ENCODE measurements at places on chromosomes 7 and 10. TPM values are rescaled to one million over a fixed set of nuclear protein-coding genes. Genes with fewer than 3 reads are reported as not detected.
A peak's percentile ranks its signal among the peaks of the same experiment; 100 is the strongest.

The SLC29A4 gene
- 27.7 TPM for total RNA-seq

The IFIT1B gene
- not detected for total RNA-seq

The GRM3 gene
- not detected for total RNA-seq

- peak; percentile 74 for DNase-seq
- peak overlapping the region; percentile 39 for H3K4me3 ChIP-seq
- no peak overlapping the region for H3K27ac ChIP-seq
- H3K27me3 ChIP-seq: no peaks in the 10 kb centered on the region
- H3K36me3 ChIP-seq: no peaks in the 10 kb centered on the region
These were observed 31.2 kb downstream of the ZNF467 start for GRCh38 chr7:149742075-149742701.

- DNase-seq: peak; percentile 38
- H3K4me3 ChIP-seq: no peak overlapping the region
- H3K27ac ChIP-seq: no peak overlapping the region
- no peaks in the 10 kb centered on the region for H3K36me3 ChIP-seq
- no peaks in the 10 kb centered on the region for H3K27me3 ChIP-seq
- no peaks in the 10 kb centered on the region for H3K4me1 ChIP-seq
These were observed 30.7 kb upstream of the INPP5A start for GRCh38 chr10:132506711-132507408.

DNA sequence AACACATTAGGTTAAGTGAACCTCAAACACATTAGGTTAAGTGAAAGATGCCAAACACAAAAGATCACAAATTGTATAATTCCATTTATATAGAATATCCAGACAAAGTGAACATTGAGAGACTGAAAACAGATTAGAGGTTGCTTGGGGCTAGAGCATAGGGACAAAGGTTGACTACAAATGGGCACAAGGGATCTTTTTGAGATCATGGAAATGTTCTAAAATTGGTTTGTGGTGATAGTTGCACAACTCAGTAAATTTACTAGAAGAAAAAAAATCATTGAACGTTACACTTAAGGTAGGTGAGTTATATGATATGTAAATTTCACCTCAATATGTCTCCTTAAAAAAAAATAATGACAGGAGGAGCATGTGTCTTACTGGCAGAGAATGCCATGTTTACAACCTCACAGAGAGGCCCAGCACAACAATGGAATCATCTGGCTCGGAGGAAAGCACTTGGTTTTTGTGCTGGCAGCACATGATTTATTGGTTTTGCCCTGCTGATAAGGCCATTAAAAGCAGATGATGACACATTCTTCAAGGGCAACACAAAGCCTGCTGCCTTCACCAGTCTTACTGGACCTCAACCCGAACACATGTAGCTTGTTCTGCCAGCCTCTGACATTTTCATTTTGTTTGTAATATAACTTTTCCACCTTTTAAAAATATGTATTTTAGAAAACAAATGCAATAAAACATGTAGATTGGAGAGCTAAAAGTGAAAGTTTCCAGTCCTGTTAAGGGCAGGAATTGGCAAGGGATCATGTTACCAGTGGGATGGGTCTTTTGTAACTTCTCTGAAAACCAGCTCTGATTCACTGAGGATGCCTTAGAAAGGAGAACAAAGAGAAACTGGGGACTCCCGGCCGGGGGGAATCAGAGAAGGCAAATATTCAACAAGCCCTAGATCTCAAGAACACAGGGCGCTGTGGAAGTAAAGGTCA is 11.9 kb upstream of the LMOD2 start:
- H3K4me3 ChIP-seq: peak overlapping the region; percentile 13
- H3K27ac ChIP-seq: peak overlapping the region; percentile 55
- H3K27me3 ChIP-seq: no peaks in the 10 kb centered on the region
- H3K36me3 ChIP-seq: no peaks in the 10 kb centered on the region
- H3K4me1 ChIP-seq: peaks cover 22% of the 10 kb centered on the region

DNA sequence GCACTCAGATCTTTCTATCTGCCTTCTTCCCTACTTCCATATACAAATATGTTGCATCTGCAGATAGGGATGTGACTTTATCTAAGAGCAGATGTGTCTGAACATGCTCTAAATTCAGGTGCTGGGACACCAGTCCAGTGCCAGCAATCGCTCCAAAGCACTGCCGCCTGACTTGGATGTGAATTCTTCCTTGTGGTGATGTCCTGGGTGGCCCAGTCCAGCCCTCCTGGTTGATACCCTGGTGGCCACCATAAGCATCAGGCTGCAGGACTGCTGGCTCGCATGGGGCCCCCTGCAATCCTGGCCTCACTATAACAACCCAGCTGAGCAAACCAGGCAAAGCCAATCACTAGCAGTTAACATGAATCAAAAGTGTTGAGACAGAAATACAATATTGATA is 149.2 kb upstream of the PDE1C start:
- no peaks in the 10 kb centered on the region for H3K4me1 ChIP-seq
- no peak for DNase-seq
- no peak overlapping the region for H3K27ac ChIP-seq
- peaks cover 14% of the 10 kb centered on the region for H3K27me3 ChIP-seq
- no peaks in the 10 kb centered on the region for H3K36me3 ChIP-seq
- no peak overlapping the region for H3K4me3 ChIP-seq

DNA sequence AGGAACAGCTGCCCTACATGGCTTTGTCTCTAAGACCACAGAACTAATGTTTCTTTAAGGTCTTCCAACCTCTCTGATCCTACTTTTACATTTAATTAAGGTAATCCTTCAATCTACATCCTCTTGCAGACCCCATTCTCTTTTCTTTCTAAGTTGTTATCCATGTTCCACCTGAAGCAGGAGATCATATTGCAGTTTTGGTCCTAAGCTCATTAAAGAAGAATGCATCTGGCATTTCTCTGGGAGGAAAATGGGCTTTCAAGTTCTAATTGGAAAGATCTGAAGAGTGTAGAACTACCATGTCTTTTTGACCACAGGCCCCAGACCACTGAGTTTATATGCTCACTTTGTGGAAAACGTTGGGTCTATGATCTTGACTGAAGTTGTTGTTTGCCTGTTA is 111.2 kb downstream of the SEM1 start:
- no peak overlapping the region for H3K4me3 ChIP-seq
- DNase-seq: no peak
- no peaks in the 10 kb centered on the region for H3K4me1 ChIP-seq
- H3K27me3 ChIP-seq: no peaks in the 10 kb centered on the region
- no peaks in the 10 kb centered on the region for H3K36me3 ChIP-seq

The CCDC7 gene
- 16.4 TPM for total RNA-seq

The AZGP1 gene
- total RNA-seq: not detected

DNA sequence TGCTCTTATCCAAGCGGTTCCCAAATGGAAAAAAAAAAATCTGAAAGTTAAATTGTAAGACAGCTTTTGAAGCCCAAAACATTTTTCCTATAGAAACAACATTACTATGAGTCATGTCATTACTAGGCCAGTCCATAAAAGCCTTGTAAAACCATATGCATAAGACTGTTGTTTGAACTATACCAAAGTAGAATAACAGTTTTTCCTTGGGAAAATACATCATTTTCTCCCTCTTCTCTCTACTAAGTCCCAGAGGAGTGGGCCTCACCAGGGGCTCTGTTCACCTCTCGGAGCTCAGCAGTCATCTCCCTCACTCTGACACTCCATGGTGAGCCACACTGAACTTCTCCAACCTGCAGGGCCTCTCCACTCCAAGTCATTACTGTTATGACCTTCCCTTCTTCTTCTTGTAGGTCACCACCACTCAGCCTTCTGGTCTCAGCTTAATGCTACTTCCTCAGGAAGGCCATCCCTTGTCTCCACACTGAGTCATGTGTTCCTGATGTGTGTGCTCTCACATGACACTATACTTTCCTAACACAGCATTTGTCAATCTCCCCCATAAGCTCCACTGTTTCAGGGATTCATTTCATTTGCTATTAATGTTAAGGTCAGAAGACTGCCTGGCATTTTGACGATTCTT is 32.5 kb downstream of the ZNF438 start:
- no peaks in the 10 kb centered on the region for H3K36me3 ChIP-seq
- H3K27ac ChIP-seq: no peak overlapping the region
- no peaks in the 10 kb centered on the region for H3K4me1 ChIP-seq
- no peak overlapping the region for H3K4me3 ChIP-seq

- DNase-seq: peak; percentile 28
- H3K36me3 ChIP-seq: no peaks in the 10 kb centered on the region
- H3K4me1 ChIP-seq: no peaks in the 10 kb centered on the region
- H3K4me3 ChIP-seq: no peak overlapping the region
- no peaks in the 10 kb centered on the region for H3K27me3 ChIP-seq
These were observed 2.7 kb downstream of the SSMEM1 start for GRCh38 chr7:130210181-130210935.

DNA sequence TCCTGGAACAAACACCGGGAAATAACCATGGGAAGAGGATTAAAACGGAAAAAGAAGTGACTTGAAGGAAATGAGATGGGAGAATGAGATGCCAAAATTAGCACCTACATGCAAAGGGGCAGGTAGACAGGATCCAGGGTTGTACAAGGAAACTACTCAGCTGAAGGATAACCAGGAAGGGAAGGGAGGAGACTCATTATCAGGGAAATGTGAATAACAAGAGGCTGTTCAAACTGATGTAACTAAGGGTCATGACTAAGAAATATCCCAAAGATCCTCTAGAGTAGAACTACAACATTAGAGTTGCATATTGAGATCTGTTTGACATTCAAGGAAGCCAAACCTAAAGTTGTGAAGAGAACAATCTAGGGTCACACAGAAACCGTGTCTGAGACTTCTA is 166.2 kb upstream of the SP8 start:
- H3K4me1 ChIP-seq: no peaks in the 10 kb centered on the region
- no peak overlapping the region for H3K4me3 ChIP-seq
- H3K27me3 ChIP-seq: peaks cover 27% of the 10 kb centered on the region
- H3K36me3 ChIP-seq: no peaks in the 10 kb centered on the region
- no peak overlapping the region for H3K27ac ChIP-seq
- DNase-seq: no peak

GRCh38 chr10:78924319-78925003 is 144.3 kb upstream of the ZMIZ1 start:
- H3K27me3 ChIP-seq: no peaks in the 10 kb centered on the region
- DNase-seq: no peak
- no peaks in the 10 kb centered on the region for H3K36me3 ChIP-seq
- no peak overlapping the region for H3K27ac ChIP-seq
- H3K4me3 ChIP-seq: no peak overlapping the region
- no peaks in the 10 kb centered on the region for H3K4me1 ChIP-seq

- no peaks in the 10 kb centered on the region for H3K27me3 ChIP-seq
- DNase-seq: no peak
- H3K36me3 ChIP-seq: peaks cover 23% of the 10 kb centered on the region
- no peak overlapping the region for H3K4me3 ChIP-seq
- H3K4me1 ChIP-seq: peaks cover 4% of the 10 kb centered on the region
- no peak overlapping the region for H3K27ac ChIP-seq
These were observed 113.3 kb downstream of the NRF1 start for GRCh38 chr7:129724796-129725195.

- H3K4me1 ChIP-seq: no peaks in the 10 kb centered on the region
- no peak overlapping the region for H3K4me3 ChIP-seq
- no peaks in the 10 kb centered on the region for H3K27me3 ChIP-seq
- H3K36me3 ChIP-seq: no peaks in the 10 kb centered on the region
These were observed 734.6 kb upstream of the SORCS1 start for GRCh38 chr10:107899075-107899474.

DNA sequence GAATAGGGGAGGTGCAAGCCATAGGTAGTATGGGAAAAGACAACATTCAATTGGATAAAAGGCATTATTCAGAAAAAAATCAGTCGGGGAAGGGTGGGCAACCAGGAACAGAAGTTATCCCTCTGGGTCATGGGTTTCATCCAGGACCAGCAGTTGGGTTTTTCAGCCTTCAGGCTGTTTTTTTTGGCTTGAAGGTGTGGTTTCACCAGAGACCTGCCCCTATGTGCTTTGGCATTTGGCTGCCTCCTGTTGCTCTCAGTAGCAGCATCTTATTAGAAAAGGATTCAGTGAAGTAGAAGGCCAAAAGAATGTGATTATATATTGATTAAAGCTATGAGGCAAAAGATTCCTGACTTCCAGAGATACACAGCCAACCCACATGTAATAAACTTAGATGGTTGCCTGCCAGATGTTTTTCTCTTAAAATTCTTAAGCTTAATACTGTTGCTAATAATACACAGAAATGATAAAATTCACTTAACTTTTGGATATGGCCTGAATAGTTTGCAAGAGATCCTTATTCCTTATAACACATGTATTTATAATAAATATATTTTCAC is 251.7 kb upstream of the CSTF2T start:
- no peaks in the 10 kb centered on the region for H3K36me3 ChIP-seq
- H3K4me1 ChIP-seq: no peaks in the 10 kb centered on the region
- H3K27ac ChIP-seq: no peak overlapping the region
- DNase-seq: no peak
- no peak overlapping the region for H3K4me3 ChIP-seq

GRCh38 chr10:75955973-75956502 is 524.6 kb downstream of the LRMDA start:
- H3K27me3 ChIP-seq: peaks cover 9% of the 10 kb centered on the region
- H3K4me3 ChIP-seq: no peak overlapping the region
- no peak overlapping the region for H3K27ac ChIP-seq
- H3K36me3 ChIP-seq: no peaks in the 10 kb centered on the region
- H3K4me1 ChIP-seq: no peaks in the 10 kb centered on the region

DNA sequence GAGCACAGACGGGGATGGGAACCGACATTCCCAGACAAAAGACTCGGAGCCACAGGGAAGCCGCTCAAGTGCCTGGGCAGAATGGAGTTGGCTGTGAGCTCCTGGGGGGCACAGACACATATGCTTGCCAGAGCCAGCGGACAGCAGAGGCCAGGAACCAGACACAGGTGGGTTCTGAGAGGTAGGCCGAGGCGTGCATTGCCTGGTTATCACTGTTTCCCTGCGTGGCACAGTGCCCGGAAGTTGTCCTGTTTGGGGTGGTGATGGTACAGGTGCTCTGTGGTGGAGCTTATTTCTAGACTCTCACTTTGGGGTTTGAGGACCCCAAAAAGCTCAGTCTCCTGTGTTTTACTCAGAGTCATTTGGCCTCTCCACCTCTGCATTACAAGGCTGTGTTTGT is 2.5 kb downstream of the PALD1 start:
- H3K27ac ChIP-seq: no peak overlapping the region
- peaks cover 20% of the 10 kb centered on the region for H3K4me1 ChIP-seq
- no peak for DNase-seq
- no peaks in the 10 kb centered on the region for H3K36me3 ChIP-seq
- no peak overlapping the region for H3K4me3 ChIP-seq

DNA sequence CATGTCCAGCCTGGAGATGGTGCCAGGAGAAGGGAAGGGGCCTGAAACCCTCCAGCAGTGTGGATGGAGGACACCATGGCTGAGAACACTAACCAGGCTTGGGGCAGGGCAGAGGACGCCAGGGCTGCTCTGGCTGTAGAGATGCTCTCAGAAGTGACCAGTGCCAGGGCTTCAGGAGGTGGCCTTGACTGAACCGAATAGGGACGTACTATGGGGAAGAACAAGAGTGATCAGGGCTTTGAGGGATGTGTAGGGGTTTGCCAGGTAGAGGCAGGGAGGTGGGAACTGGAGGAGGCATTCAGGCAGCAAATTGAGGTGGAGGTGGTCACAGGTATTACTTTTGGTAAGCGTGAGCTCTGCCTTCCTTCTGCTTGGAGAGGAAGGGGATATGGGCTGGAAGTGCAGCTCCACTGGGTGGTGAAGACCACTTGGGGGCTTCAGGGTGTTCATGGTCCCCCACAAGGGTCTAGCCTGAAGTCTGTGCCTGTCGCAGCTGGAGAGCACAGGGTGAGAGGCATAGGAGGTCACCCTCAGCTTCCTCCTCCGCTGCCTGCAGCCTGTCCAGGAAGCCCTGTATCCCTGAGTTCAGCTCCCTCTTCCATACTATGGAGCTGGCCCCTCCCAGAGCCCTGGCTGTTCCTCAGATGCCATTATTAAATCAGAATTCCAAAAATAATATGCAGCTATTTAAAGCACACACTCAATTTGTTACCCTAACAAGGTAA is 27.8 kb downstream of the ADCY1 start:
- H3K27ac ChIP-seq: no peak overlapping the region
- no peaks in the 10 kb centered on the region for H3K27me3 ChIP-seq

The TUBAL3 gene
- total RNA-seq: not detected

Measured in A673 (cell line).